ENCODE measurements at places on chromosomes 11 and 22.

DNA sequence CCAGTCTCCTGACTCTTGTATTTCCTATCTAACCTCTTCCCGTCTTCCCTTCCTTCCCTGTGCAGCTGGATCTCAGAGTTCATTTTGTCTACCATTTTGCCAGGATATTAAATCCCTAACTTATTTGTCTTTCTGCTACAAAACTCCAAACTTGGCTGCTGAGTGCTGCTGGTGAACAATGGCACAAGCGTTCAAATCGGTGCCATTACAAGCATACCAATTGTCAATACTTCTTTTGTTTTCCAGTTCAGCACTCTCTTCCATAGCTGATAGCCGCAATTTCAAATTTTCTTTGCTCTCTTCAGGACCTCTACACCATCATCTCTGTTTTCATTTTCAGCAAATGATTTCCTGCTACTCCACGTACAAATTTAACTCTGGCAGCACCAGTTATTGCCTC is 13.4 kb downstream of the IL18 start:
- DNase-seq: no peak

DNA sequence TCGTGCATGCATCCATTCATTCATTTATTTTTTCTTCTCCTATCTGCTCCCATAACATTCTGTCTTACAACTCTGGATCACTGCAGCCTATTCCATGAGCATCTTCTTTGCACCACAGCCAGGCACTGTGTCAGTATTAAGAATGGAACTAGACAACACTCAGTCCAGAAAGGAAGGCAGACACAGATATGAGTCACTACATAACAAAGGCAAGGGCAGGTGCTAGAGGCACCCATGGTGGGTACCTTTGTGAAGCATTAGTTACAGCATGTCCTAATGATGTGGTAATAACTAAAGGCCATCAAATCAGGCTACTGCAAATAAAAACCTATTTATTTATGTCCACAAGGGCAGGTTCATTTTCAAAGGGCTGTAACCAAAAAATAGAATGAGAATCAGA is 28.1 kb downstream of the TENM4 start:
- DNase-seq: no peak

DNA sequence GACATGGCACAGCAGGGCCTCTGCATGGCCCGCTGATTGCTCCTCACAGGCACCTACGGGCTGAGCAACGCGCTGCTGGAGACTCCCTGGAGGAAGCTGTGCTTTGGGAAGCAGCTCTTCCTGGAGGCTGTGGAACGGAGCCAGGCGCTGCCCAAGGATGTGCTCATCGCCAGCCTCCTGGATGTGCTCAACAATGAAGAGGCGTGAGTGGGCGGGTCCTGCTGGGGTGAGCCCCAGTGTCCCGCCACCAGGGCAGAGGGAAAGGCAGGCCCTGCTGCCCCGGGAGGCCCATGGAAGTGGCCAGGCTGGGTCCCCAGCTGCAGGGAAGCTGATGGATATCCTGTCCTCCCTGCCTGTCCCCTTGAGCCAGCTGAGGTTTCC is 18.6 kb upstream of the DGCR8 start:
- no peak for DNase-seq

DNA sequence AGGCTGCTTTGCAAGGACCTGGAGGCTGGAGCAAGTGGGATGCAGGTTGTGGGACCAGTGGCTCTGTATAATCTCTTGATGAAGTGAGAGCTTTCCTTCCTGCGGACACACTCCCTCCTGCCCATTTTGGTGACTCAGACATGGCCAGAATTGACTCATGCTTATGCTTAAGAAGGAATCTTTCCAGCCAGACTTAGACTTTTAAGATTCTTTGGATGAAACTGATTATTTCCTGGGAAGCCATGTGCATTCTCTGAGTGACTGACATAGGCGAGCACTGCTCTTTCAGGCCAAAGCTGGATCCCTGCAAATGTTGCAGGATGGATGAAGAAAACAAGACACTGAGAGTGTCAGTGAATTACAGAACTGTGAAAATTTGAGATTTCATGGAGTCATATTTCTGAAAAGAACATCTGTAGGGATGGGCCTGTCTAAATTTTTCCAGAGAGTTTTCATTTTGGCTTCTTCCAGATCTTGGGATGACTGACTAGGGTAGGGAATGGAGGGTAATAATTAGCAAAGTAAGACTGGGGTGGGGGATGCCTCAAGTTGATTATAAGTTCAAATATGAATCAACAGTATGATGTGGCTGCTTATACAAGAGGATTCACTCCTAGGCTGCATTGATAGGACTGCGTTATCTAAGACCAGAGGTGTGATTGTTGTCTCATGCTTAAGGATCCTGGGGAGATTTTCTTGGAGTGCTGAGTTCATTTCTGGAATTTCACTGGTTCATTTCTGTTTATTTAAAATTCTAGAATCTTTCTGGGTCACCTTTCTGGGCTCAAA is 195.8 kb downstream of the HIPK3 start:
- no peak for DNase-seq

DNA sequence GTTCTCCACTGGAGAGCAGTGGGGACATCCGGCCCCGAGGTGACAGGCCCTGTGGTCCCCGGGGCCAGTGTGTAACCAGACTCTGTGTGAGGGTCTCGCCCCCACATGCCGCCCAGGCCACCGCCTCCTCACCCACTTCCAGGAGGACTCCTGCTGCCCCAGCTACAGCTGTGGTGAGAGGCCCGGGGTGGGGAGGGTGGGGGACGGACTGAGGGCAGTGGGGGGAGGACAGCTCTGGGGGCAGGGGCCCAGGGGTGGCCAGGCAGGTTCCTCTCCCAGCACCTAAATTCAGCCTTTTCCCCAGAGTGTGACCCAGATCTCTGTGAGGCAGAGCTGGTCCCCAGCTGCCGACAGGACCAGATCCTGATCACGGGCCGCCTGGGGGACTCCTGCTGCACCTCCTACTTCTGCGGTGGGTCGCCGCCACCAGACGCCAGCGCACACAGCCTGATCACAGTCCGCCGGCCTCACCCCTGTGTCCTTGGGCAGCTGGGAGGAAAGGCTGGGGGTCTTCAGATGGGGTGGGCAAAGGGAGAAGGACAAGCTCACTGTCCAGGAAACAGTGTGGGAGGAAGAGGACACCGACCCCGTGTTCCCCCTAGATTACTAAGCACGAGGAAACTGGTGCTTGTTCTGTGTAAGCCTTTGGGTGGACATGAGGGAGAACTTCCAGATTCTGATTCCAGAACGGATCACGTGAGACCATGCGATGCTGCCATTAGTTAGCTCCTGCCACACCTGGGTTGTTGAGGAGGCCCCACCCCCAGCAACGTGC is 84.4 kb upstream of the MYOD1 start:
- no peak for DNase-seq

GRCh38 chr11:70063555-70063954 is 14.6 kb upstream of the ANO1 start:
- no peak for DNase-seq

DNA sequence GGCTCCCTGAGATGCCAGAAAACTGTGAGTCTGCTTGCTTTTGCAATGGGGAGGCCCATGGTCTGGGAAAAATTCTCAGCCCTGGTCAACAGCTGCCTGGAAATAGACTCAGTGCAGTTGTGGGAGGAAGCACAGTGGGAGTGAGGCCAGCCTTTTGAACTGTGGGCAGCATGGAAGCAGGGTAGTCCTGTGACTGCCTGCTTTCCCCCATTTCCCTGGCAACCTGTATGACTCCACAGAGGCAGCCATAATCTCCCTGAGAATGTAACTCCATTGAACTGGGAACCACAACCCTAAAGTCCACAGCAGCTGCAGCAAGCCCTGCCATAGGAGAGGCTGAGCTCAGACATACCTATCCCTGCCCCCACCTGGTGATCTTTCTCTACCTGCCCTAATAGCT is 494.6 kb upstream of the FAT3 start:
- DNase-seq: no peak
